ENCODE measurements at places on chromosomes 2 and 18.
A peak's percentile ranks its signal among the peaks of the same experiment; 100 is the strongest.

DNA sequence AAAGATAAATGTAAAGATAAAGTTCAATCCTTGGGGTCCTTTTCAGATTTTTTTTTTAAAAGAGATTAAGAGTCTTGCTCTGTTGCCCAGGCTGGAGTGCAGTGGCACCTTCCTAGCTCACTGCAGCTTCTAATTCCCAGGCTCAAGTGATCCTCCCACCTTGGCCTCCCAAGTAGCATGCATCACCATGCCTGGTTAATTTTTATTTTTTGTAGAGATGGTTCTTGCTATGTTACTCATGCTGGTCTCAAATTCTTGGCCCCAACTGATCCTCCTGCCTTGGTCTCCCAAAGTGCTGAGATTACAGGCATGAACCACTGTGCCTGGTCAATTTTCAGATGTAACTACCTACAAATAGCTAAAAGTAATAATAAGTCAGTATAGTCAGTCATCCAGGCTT lies 21.1 kb downstream of the NFE2L2 start:
- no peak for DNase-seq

GRCh38 chr2:150296770-150297546 lies 190.5 kb downstream of the RND3 start:
- DNase-seq: no peak

- no peak for DNase-seq
These were observed 142.6 kb upstream of the LGALSL start for GRCh38 chr2:64311191-64311910.

GRCh38 chr2:178512484-178512883 lies 32.2 kb downstream of the PLEKHA3 start:
- DNase-seq: no peak

DNA sequence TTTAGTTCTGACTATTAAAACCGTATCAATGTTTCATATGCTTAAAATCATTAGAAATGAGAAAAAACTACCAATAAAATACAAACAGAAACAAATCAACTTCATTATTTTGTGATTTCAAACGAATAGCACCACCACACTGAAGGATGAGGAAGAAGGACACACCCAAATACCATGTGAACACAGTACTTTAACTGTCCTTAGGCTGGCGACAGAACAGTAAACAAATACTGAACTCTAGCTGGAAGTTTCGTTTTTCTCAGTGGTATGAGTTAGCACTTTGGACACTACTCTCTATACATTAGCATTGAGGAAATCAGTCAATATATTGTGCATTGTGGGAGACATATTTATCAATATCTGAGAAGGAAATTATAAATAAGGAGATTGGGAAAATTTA lies 202.4 kb upstream of the AGAP1 start:
- DNase-seq: no peak

DNA sequence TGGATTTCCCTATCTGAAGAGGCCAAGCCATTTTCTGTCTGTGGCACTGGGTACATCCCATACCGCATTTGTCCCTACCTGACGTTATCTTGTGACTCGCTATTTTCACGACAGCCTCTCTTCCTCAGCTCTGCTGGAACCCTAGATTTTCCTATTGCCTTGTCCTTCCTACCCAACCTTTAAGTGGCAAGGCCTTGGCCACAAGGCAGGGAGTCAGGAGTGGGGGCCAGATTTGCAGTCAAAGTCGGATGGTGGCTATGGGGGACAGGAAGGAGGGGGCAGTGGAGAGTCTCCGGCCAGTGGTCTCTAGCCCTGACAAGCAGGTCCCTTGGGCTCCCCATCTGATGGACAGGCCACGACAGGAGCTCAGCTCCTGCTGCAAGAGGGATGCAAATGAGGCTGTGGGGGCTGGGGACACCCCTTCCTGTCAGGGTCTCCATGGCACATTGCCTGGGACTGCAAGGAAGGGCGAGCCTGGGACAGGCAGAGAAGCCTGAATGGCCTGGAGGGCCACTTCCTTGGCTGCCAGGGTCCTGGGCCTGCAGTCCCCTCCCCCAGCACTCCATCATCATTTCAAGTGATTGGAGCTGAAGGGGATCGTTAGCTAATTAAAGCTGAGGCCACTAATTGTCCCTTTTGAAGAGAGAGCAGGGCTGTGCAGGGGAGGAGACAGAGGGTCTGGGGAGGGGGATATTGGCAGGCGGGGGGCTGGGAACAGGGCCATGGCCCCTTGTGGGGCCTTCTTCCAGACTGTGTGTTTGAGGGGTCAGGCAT lies 6.3 kb upstream of the ECEL1 start:
- DNase-seq: no peak

GRCh38 chr2:142330458-142330857 lies 199.6 kb upstream of the LRP1B start:
- no peak for DNase-seq

- peak; percentile 57 for DNase-seq
These were observed 218.1 kb downstream of the WDR7 start for GRCh38 chr18:56869189-56869777.

GRCh38 chr18:62715759-62716615 lies 646 bp downstream of the PHLPP1 start:
- peak; percentile 12 for DNase-seq

DNA sequence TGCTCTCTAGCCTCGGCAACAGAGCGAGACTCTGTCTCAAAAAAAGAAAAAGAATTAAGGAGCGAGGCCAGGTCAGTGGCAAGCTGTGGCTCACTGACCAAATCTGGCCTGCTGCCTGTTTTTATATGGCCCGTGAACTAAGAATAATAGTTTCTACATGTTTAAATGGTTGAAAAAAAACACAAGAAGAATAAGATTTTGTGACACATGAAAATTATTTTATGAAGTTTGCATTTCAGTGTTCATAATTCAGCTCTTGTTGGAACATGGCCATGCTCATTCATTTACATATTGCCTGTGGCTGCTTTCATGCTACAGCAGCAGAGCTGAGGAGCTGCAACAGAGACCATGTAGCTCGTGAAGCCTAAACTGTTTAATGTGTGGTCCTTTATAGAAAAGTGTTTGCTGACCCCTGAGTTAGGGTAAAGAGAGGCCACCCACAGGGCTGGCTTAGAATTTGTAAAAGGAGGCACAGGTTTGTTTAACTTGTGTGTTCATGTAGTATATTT lies 59.5 kb downstream of the MFSD6 start:
- no peak for DNase-seq

DNA sequence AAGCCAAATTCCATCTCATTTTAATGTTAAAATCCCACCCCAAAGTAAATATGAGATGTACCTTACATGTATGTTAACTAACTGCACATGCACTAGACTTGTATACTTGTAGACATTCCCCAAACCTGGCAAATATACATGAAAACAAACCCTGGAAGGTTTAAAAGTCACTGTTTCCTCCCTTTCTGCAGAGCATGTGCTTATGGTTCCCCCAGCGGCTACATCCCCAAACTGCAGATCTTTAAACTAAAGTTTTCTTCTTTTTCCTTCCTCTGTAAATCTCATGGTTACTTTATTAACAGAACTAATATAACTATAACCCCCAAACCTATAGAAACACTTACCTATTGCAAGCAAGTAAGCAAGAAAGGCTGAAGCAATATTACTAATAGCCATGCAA lies 731.5 kb downstream of the LRP1B start:
- DNase-seq: no peak

DNA sequence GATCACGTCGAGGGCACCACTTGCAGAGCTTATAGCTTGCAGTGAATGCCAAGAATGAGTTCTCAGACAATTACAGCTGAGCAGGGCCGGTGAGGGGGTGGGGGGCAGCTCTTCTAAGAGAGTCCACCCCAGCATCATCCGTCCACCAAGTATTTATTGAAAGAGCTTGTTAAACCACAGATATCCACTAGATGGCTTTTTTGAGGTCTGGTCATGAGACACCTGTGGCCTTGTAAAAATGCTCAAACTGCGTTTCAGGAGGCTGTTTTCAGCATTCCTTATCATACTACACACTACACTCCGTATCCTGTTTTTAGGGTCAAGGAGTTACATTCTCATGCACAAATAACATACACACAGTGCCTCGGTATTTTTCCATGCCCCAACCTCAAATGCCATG lies 51.5 kb downstream of the DNAJC10 start:
- DNase-seq: no peak

DNA sequence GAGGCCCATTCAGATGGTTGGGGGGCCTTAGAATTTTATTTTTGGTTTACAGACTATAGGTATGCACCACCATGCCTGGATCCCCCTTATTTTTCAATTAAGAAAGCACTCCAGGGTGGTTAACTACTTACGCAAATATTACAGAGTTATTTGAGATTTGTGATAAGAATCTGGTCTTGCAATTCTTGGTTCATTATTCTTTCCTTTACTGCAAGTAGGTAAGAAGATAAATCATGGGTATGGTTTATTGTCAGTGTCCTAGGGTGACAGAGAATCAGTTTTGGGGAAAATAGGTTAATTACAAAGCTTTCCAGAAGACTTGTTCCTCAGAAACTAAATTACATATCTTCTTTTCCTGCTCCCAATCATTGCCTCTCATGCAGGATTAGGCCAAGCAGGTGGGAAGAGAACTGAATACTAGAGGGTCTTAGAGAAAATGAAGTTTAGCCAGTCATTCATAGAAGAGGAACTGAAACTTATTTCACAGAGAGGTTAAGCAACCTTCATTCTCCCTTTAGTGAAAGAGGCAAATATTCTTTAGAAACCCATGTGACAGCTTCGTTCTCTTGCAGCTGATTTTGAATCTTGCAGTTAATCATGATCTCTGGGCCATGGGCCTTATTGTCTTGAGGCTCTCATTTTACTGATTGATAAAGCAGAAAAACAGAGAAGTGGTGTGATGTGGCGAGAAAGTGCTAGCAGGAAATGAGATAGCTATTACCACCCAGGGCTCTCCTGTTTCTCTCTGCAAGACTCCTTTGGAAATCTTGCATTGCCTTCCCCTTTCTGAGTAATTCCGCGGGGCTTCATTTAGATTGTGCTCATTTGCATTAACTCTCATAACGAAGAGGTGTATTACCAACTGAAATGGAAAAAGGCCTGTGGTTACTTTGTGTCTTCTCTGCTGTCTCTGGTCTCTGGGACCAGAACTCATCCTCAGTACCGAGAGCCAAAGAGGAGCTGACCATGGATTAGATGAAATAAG lies 44.8 kb upstream of the ARHGAP25 start:
- DNase-seq: no peak

GRCh38 chr18:78416853-78417252 lies 562.8 kb upstream of the SALL3 start:
- no peak for DNase-seq

DNA sequence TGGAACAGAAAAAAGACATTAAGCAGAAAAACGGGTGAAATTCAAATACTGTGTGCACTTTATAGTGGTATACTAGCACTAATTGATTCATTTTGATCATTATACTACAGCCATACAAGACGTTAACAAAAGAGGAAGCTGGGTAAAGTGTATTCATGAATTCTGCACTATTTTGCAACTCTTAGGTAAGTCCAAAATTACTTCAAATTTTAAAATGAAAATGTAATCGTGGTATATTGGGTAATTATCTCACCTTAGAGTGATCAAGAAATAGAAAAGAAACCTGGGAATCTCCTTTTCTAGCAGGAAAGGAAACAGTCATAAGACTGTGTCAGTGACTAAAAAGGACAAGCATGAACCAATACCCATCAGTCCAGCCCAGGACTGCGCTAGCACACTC lies 5.4 kb downstream of the TGFBRAP1 start:
- DNase-seq: no peak

DNA sequence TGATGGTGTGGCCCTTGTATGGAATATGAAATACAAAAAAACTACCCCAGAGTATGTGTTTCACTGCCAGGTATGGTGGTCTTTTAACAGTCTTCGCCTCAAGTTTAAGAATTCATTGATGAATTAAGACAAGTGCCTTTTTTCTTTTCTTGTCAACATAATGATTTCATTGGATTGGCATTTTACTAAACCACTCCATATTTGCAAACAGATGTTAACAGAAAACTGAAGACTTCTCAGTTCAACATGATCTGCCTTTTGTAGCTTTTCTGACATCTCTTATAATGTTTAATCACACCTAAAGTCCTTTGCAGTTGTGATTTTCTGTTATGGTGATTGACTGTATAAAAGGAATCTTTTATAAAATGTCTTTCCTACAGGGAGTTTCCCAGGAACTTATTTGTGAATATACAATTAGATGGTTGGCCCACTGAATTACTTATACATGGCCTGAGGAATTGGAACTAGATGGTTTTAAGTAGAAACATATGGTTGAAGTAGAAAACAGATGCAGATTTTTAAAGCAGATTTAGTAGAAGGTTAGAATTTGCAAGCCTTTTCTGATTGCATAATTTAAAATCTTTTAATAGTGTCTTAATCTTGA lies 39.7 kb downstream of the DYNC1I2 start:
- no peak for DNase-seq

GRCh38 chr18:70310560-70311320 lies 21.9 kb downstream of the SOCS6 start:
- DNase-seq: no peak

DNA sequence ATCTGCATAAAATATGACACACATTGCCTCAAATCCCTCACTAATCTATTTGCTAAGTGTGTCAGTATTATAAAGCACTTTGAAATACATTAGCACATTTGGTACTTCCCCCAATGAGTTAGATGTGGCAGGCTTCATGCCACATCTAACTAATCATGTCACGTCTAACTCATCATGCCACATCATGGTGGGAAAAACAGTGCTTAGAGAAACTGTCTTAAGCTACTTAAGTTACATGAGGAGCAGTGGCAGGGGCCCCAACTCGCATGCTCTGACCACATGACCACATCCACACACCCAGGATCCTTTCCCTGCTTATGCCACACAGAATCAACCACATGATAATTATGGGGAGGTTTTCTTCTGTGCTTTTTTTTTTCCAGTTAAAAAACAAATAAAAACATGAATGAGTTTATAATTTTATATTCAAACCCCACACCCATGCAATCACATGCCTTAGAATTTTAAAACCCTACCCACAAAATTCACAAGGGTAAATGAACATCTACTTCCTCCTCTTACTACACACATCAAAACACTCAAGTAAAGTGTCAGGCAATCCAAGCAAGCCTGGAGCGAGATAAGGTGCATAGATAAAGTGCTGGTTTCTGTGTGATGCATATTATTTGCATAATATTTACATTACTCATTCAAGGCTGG lies 1.6 kb downstream of the ABCA12 start:
- no peak for DNase-seq

- DNase-seq: no peak
These were observed 26.2 kb upstream of the LRRTM1 start for GRCh38 chr2:80330527-80331450.

GRCh38 chr2:38115216-38116032 lies 39.5 kb upstream of the CYP1B1 start:
- peak; percentile 39 for DNase-seq

DNA sequence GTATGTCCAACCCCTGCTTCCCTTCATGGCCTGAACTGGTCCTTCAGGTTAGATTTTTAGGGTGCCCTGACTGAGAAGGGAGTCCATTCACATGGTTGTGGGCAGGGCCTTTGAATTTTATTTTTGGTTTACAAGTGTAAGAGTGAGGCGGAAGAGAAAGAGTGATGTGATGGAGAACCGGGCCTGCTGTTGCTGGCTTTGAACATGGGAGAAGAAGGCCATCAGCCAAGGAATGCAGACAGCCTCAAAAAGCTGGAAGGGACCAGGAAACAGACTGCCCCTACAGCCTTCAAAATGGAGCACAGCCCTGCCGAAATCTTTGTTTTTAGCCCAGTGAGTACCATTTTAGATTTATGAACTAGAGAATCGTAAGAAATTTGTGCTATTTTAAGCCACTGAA lies 105.0 kb downstream of the CDK15 start:
- DNase-seq: no peak

- DNase-seq: no peak
These were observed 9.6 kb upstream of the SP140L start for GRCh38 chr2:230317366-230317765.

GRCh38 chr2:170298115-170298514 lies 120.2 kb downstream of the MYO3B start:
- no peak for DNase-seq

- no peak for DNase-seq
These were observed 111.7 kb downstream of the MYCN start for GRCh38 chr2:16051841-16052564.

All from amniotic stem cell (primary cell).